ENCODE measurements at places on chromosomes 6 and 20.

DNA sequence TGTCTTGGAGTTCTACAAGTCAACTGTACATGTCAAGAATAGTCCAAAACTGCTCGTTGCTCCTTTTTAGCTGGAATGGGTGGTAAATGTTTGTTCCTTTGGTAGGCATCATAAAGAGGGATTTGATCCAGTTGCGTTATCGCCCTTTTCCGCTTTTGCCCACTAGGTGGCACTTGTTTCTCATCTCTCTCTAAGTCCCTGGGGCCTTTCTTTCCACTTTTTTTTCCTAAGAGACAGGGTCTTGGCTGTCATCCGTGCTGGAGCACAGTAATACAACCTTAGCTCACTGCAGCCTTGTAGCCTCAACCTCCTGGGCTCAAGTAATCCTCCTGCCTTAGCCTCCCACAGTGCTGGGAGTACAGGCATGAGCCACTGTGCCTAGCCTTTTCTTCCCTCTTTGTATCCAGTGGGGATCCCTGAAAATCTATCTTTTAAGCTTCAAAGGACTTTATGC, 20.7 kb downstream of the GTPBP2 start:
- peak; percentile 87 for DNase-seq

DNA sequence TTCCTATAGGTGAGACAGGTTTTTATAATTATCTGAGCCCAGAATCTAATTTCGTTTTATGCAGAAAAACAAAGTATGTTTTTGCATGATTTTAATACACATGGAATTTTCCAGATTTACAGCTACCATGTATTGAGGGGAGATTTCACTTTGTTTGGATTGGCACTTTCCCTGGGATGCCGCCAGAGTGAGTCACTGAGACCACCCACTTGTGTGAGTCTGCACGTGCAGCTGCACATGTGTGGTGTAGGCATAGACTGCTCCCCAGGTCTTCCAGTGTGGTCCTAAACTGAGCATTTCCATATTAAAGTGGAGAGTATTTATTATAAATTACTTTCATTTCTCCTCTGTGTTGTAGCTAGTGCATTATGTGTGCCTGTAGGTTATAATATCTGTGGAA, 186.8 kb downstream of the UBE3D start:
- no peak for DNase-seq

GRCh38 chr6:139295901-139296300, 4.1 kb upstream of the TXLNB start:
- no peak for DNase-seq

DNA sequence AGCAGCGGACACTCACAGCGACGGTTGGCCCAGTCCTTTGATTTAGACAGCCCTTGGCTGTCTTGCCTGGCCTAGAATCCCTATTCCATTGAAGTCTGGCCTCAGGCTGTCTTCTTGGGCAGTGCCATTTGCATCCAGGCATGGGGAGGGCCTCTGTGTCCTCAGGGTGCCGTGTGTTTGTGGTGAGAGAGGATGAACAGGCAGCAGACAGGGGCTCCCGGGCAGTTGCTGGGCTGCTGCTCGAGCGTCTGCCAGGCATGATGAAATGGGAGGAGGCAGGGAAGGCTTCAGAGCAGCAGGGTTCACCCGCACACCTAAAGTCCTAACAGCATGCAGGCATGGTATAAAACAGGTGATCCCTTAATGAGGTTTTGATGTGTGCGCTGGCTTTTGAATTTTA, 126.9 kb downstream of the SOBP start:
- no peak for DNase-seq

DNA sequence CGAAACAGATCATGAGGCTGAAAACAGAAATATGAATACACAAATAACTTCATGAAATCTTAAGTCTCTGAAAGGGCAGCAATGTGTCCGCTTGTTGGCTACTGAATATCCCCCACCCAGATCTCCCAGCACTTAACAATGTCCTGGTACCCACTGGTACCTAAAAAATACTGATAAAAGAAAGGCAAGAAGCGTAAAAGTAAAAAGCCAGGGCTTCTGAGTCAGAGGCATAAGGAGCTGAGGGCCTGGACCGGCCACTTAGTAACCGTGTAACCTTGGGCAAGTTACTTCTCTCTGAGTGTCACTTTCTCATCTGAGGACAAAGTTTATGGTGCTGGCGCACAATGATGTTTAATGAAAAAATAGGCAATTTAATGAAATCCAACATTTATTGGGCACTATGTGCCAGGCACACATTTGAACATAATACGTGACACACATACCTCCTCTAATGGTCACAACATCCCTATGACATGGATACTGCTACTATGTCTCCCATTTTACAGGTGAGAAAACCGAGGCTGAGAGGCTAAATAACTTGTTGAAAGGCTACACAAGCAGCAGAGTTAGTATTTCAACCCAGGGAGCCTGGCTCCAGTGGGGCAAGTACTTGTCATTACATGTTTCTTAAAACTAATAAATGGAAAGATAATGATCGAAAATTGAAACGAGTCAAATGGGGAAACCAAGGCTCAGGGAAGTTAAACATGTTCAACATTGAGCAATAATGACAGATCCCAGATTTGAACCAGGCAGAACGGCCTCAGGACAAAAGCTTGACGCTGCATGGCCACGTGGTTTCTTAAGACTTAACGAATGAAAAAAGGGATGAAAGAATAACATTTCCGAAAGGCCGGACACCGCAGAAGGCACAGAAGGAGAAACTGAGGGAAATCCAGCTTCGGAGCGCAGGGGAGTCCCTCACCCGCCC, 828 bp downstream of the TP53RK start:
- peak; percentile 75 for DNase-seq

GRCh38 chr6:19558934-19559333, 278.2 kb upstream of the ID4 start:
- DNase-seq, result no peak

DNA sequence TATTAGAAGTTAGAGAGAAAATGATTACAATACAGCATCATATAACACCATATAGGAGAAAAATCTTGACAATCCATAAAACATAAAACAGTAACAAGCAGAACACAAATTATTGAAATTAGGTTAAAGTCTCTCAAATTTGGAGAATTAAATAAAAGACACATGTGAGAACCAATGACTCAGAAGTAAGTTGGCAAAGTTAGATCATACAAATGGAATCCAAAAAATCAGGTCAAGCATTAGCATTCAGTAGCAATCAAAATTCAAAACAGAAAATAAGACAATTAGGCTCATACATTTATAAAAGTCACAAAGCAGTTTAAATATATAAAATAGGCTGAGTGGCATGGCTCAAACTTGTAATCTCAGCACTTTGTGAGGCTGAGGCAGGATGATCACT, 775.6 kb downstream of the PHF3 start:
- DNase-seq, result no peak

DNA sequence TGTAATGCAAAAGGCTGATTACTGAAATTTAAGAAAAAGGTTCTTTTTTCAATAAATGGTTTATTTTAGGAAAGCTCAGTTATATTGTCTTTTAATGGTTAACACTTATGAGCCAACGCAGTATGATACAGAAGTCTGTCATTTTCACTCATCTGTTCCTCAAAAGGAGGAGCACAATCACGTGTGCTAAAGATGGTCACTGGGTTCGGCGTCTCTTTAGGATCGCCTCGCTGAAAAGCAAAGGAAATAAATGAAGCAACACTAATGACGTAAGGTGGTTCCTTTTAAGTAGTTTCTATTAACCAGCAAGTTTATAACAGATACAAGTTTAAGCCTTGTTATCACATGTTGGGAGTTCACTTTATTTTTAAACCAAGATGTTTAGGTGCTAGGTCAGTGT, 125.7 kb downstream of the MAP3K4 start:
- no peak for DNase-seq
